ENCODE measurements at places on chromosomes 4 and X.

DNA sequence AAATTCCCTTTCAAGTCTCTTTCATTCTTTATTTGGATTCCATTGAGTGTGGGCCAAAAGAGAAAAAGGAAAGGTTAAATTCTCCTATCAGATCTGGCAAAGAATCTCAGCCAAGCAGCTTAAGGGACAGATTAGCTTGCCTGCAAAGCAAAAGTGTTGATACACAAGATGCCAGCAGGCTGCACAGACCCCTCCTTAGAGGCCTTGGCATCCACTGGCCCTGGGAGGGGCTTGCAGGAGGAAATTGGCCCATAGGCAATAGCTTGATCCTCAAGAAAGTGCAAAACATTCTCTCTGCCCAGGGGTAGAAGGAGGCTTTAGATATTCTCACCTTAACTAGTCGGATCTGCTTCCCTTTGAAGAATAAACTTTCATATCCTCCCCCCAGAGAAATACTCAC is 300.4 kb upstream of the CPEB2 start:
- no peak for DNase-seq

DNA sequence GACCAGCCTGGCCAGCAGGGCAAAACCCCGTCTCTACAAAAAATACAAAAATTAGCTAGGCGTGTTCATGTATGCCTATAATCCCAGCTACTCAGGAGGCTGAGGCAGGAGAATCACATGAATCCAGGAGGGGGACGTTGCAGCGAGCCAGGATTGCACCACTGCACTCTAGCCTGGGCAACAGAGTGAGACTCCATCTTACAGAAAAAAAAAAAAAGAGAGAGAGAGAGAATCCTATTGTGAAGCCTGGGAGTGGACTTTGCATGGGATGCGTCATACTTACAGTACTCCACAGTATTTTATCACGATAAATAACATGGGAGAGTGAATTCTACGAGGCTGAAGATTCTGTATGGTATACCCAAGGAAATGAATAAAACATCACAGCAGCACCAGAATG is 139.6 kb downstream of the AASDH start:
- DNase-seq = no peak

GRCh38 chrX:122439831-122440230 is 744.2 kb upstream of the GRIA3 start:
- no peak for DNase-seq

GRCh38 chr4:26789208-26789607 is 71.4 kb upstream of the STIM2 start:
- DNase-seq = no peak

- peak; percentile 50 for DNase-seq
These were observed 5.1 kb upstream of the GABRQ start for GRCh38 chrX:152632445-152633097.

DNA sequence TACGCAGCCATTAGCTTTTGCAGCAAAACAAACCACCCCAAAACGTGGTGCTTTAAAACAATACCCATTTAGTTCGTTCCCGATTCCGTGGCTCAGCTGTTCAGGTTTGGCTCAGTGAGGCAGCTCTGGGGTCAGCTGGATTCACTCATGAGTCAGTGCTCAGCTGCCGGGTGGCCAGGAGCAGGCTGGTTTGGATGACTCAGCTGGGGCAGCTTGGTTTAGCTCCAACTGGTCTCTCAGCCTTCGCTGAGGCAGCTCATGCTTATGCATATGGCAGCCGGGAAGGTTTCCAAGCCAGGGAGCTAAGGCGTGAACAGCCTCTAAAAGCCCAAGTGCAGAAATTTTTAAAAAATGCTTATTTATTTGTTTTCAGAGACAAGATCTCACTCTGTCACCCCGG is 13.3 kb upstream of the CD99 start:
- DNase-seq = no peak

DNA sequence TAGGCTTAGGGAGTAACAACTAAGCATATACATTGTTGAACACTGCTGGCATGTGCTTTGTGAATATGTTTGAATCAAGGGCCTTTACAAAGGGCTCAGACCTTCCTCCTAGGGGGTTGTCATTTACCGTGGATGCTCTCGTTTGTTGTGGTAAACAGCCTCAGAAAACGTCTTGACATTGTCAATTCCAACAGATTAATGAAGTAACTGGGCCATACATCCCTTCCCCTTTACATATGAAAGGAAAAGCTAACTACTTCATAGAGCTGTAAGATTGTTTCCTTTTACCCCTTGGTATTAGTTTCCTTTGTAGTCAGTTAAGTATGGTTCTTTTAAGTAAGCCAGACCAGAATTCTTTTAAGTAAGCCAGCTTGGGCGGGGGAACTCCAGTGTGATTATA is 42.9 kb downstream of the FAT4 start:
- DNase-seq = no peak

- DNase-seq = peak; percentile 24
These were observed 979 bp downstream of the RP2 start for GRCh38 chrX:46837558-46838485.

DNA sequence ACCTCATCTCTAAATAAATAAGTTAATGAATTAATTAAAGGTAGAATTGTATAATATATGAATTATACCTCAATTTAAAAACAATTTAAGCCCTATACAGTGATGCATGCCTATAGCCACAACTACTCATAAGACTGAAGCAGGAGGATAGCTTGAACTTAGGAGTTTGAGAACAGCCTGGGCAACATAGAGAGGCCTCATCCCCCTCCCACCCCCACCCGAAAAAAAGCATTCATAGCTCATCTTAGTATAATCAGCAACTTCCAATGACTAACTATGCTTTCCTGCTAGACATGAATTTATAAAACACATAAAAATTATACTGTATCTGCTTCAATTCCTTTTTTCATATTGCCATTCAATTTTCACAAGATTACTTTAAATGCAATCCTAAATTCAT is 1.6 kb downstream of the LRBA start:
- no peak for DNase-seq

DNA sequence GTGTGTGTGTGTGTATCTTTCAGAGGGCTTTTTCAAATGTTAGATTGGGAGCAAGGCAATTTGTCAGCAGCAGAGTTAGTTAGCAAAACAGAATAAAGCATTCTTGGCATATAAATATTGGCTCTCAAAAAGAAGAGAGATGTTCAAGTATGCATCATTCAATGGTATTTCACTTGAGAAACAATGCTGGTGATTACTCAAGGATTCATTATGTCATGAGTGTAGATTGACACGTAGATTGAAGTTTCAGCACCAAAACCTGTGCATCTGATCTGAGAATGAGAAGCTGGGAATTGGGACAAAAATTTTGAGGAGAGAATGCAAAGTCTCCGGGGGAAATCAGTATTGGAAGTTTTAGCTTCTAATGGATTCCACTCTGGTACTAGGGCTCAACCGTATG is 241.4 kb downstream of the FRMPD4 start:
- DNase-seq = no peak

- no peak for DNase-seq
These were observed 154.3 kb downstream of the CFAP299 start for GRCh38 chr4:80489798-80490197.

DNA sequence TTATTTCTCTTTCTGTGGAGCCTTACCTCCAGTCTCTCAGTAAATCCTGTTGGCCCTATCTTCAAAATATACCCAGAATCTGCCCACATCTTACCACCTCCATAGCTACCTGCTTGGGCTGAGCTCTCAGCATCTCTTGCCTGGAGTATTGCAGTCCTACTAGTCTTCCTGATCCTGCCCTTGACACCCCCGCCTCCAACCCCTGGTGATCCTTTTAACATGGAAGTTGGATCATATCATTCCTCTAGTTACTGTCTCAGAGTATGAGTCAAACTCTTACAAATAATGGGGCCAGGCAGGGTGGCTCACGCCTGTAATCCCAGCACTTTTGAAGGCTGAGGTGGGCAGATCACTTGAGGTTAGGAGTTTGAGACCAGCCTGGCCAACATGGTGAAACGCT is 43.1 kb upstream of the SETD7 start:
- no peak for DNase-seq

DNA sequence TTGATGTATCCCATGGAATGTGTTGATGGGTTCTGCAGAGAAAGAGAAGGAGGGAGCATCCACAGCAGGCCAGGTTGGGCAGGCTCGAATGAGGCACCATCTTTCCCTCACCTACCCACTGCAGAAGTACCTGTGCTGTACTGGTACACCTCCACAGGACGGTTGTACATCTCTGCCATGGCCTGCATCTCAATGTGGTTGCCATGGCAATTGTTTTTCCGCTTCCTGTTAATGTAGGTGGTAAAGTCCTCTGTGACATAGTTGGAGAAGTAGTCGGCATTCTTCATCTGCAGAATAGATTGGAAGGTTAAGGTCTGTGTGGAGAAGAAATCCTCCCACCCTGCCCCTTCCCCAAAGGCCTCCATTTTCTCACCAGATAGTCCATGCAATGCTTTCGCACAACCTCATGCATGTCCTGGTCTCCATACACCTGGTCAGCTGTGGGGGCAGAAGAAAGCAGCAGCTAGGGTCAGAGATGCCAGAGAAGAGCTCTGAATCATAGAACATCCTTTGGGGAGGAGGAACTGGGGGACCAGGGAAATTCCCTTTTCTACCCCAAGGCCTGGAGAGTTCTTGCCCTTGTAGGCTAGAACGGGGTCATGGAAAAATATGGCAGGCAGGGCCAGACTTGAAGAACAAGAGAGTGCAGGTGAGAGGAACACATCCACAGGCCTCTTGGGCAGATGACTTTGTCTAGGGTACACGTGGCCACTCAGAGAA is 15.9 kb upstream of the PIM2 start:
- peak; percentile 37 for DNase-seq

- no peak for DNase-seq
These were observed 159.4 kb downstream of the TRAM1L1 start for GRCh38 chr4:116925900-116926457.

DNA sequence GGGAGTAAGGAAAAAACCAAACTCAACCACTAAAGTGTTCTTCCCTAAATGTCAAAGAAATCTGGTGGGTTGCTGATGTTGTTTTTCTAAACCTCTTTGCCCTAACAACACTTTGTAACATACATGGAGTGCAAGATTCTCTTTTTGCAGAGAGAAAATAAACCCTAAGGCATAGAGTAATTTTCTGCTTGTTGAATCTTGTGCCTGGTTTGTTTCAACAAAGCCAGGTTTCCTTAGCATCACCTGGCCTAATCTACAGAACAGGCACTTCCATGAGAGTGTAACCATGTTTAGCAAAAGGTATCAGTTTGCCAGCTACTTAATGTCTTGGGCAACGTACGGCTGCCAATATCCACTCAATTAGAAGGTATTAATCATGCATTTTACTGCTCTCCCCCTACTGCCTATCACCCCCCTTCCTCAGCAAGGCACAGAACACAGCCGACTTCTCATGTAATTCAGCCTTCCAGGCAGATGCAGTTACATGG is 219.2 kb downstream of the MAML3 start:
- DNase-seq = no peak

DNA sequence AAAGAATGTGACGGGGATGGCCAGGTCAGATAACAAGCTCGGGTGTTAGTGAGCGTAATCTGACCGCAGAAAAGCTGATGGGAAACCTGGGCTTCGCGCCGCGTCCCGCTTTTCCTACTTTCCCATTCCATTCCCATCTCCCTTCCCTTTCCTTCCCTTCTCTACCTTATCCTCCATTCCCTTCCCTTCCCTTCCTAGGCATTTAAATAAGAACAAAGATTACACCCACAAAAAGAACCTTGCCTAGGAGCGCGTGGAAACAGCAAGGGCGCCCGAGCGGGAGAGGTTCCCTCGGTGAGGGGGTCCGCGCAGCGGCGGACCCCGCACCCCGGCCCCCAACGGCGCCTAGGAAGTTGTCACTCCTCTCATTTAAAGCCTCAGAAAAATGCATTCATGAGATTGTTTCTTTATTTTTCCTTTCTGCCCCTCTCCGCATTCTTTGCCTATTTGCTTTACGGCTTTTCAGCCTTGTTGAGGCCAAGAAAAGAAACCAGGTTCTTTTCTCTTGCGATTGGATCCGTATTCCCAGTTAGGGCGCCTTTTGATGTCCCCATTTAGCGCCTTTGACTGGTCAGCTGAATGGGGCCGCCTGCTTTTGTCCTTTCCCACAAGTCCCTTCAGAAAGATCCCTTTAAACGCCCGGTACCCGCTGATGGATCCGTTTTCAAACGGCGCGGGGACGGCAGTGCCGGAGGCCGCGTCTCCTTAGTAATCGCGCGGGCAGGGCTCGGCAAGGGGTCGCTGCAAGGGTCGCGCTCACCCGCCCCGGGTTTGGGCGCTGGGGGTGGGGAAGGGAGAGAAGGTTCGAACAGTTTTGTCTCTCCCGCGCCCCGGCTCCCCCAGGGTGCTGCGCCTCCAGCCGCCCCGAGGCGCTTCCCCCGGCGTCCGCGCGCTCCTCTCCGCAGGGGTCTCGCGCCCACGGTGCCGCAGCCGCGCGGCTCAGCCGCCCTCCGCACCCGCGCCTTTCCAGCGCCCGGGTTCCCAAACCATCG is 54.1 kb upstream of the TMEM33 start:
- no peak for DNase-seq

DNA sequence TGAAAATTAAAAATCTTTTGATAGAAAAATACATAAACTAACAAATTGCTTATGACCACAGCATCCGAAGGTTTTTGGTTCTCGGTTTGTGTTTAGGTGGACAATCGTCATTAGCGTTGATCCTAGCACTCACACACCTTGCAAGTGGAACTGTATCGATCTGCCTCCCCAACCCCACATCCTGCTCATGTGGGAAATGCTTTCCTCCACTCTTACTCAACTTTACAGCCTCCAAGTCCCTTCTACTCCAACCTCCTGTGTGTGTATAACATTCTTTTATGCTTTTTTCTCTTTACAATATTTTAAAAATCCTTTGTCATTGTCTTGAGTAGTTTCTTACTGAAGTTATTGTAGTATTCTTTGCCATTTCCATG is 15.6 kb upstream of the TMEM131L start:
- DNase-seq = no peak

- no peak for DNase-seq
These were observed 132.2 kb downstream of the BMPR1B start for GRCh38 chr4:94889946-94890345.

- DNase-seq = no peak
These were observed 15.7 kb downstream of the ADGRA3 start for GRCh38 chr4:22500128-22500611.

- DNase-seq = no peak
These were observed 128.5 kb upstream of the TSPAN5 start for GRCh38 chr4:98786866-98787265.

DNA sequence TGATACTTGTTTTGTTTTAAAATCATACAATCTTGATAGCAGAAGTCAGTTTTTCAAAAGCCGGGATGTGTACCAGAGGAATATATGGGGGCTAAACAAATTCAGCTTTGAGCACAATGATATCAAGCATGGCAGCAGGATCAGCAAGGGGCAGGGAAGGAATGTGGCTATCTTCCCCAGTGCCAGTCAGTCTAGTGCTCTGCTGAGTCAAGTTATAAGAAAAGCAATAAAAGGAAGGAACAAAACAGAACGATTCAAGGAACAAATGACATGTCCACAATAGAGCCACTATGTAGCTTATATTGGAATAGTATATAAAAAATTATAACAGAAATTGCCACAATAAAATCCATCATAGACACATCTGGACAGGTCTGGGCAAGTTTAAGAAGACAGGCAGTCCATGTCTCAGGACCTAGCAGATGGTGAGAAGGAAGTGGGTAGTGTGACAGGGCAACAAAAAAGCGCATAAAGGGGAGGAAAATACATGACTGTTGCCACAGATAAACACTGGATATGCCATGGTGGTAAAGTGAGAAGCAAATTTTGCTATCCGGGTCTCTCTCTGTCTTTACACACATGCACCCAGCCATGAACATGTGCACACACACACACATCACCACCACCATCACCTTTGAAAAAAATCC is 518.2 kb upstream of the HTR2C start:
- DNase-seq = no peak

GRCh38 chr4:155854582-155855226 is 11.4 kb downstream of the ASIC5 start:
- DNase-seq = no peak

Data from activated CD4-positive, alpha-beta T cell treated with anti-CD3 and anti-CD28 coated beads, Interleukin-2, amount 50 U/mL, for 16 hours (primary cell).